ENCODE measurements at places on chromosomes 2 and 18.

DNA sequence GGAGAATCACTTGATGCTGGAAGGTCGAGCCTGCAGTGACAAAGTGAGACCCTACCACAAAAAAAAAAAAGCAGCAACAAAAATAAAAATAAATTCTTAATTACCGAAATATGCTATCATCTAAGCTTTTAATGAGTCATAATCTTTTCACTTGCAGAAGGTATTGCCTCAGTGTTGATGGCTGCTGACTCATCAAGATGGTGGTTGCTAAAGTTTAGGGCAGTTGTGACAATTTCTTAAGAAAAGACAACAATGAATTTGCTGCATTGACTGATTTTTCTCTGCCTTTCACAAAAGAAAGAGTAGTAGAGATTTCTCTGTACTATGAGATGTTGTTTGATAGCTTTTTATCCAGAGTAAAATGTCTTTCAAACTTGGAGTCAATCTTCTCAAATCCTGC, 1809.0 kb downstream of the SUCLG1 start:
- DNase-seq, result no peak

DNA sequence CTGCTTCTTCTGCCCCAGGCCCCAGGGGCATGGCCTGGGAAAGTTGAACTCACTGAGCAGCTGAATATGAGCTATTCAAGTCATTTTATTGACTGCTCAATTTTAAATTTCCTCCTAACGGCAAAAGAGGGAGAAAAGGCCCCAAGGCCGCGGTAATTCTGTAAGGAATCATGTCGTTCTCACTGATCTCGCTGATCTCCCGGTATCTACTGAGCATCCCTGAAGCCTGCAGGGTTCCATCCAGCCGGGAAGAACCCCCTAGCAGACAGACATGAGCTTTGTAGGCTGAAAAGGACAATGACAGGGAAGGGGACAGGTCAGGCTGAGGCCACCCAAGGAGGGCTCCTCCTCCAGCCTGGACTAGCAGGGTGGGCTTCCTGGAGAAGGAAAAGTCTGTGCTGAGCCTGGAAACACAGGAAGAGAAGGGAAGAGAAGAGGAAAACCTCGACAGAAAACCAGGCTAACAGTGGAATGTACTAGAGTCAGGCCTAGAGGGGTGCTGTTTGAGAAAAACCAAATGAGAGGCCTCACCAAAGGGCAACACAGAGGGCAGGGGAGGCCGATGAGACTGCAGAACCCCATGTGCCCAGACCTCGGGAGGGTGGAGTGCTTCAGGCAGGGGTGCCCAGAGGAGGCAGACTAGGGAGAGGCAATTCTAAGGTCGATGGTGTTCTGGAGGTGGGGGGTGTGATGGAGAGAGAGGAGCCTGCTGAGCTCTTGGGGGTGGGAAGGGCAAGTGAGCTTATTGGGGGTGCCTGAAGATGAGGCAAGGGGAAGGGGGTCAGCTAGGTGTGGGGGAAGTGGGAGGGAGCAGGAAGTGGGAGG, 2.9 kb upstream of the NPPC start:
- no peak for DNase-seq

- no peak for DNase-seq
These were observed 74.4 kb upstream of the SCN7A start for GRCh38 chr2:166568409-166568808.

GRCh38 chr2:48540237-48540935, 10.4 kb downstream of the STON1 start:
- DNase-seq, result no peak

DNA sequence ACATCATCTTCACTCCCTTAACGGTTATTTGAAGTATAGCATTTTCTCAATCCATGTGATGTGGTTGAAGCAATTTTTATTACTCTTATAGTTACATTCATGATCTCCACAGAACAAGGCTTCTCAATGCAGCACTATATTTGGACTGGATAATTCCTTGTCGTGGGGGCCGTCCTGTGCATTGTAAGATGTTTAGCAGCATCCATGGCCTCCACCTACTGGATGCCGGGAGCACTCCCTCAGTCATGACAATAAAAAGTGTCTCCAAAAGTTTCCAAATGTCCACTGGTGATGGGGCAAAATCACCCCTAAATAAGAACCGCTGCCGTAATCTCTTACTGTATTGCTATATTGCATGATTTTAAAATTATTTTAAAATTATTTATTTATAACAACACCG, 110.6 kb upstream of the DDX18 start:
- DNase-seq, result no peak

DNA sequence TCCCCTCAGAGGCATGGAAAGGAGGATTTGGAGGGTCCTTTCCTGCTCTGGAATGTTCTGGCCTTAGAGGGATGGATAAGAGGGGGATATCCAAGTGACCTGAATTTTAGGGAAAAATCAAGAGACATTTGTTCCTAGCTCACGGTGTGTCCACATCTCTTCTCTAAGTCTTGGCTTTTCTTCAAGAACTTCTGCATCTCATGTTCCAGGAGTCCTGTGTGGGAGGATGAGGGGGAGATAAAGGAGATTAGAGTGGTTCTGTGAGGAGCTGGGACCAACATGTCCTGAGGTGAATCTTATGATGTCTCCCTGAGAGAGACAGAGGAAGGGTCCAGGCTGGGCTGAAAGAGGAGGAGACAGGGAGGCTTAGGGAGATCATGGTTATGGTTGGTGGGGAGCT, 11.7 kb downstream of the EMX1 start:
- no peak for DNase-seq
